ENCODE measurements at places on chromosomes 1 and 21.

DNA sequence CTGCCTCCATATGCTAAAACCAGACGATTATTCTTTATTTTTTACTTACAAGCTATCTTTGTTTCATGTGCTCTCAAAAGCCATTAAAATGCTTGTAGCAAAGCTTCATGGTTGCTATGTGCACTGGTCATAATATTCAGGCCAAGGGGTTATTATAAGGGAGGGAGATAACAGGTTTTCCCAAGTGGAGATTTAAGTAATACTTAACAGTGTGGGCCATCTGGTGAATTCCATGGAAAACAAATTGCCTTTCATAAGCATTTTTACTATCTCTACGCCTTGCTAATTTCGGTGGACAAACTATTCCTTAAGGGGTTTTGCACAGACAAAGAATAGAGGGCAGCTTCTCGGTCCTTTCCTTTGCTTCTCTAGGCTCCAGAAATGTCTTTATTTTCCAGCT, 137.8 kb downstream of the NUF2 start:
- DNase-seq: no peak

- DNase-seq: peak; percentile 25
Measured at GRCh38 chr1:185674201-185674600, 60.0 kb upstream of the HMCN1 start.

GRCh38 chr21:42081931-42082381, 10.8 kb downstream of the UMODL1 start:
- no peak for DNase-seq

GRCh38 chr1:116439701-116440100, 66.7 kb downstream of the ATP1A1 start:
- no peak for DNase-seq

- no peak for DNase-seq
Measured at GRCh38 chr1:46077644-46078043, 54.8 kb downstream of the PIK3R3 start.

DNA sequence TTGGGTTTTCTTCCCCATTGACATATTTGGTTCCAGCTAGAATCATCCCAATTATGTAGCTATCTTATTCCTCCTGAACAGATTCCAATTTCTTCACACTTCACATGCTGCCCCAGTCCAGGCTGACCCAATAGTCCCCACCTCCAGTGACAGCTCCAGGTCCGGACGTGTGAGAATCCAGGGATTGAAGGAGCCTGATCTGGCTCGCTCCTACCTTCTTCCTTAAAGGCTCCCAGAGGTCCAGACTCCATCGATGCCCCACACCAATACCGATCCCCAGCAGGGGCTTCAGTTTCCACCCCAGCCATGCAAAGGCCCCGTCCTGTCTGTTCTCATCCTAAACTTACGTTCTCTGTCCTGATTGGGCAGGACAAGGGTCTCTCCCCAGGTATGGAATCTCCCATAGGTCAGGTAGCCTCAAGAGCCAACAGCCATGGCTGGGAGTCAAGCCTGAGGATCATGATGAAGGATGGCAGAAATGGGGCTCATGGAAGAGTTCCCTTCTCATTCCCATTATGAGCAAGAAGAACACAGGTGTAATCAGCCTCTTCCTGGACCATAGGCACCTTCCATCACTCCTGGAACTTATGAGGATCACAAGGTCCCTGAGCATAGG, 20.4 kb upstream of the SLAMF9 start:
- DNase-seq: no peak
